ENCODE measurements at places on chromosomes 6 and 20.

DNA sequence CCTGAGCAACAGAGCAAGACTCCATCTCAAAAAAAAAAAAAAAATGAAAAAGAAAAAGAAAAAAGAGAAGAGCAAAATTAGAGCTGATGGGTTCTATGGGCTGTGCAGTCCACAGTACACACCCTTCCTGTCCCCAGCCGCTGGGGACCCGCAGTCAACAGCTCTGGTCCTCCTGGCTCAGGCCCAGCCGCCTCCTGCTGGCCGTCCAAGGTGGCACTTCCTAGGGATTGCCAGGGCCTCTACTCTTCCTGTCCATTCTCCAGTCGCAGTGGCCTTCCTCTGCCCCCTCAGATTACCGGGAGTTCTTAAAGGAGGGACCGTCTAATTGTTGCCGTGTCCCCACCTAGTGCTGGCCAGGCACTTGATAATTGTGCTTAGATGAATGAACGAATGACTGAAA lies 41.7 kb downstream of the TMEM242 start:
- DNase-seq, result no peak

DNA sequence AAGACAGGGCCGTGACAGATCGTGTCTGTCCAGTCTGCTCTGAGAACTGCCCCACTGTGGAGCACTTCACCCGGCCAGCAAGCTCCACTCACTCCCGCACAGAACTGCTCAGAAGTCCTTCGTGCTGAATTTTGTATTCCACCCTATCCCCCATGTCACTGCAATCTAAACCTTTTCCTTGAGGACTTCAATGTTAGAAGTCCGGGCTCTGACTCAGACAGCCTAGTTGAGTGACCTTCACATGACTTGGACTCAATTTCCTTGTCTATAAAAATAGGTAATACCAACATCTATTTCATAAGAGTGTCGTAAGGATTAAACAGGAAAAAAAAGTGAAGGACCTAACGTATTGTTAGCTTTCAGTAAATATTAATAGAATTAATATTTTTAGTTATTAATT lies 161.6 kb downstream of the QRSL1 start:
- DNase-seq, result no peak

- no peak for DNase-seq
Measured at GRCh38 chr6:34416877-34417371, 8.9 kb downstream of the RPS10 start.

- DNase-seq, result no peak
Measured at GRCh38 chr6:18988636-18989035, 601.5 kb downstream of the RNF144B start.

DNA sequence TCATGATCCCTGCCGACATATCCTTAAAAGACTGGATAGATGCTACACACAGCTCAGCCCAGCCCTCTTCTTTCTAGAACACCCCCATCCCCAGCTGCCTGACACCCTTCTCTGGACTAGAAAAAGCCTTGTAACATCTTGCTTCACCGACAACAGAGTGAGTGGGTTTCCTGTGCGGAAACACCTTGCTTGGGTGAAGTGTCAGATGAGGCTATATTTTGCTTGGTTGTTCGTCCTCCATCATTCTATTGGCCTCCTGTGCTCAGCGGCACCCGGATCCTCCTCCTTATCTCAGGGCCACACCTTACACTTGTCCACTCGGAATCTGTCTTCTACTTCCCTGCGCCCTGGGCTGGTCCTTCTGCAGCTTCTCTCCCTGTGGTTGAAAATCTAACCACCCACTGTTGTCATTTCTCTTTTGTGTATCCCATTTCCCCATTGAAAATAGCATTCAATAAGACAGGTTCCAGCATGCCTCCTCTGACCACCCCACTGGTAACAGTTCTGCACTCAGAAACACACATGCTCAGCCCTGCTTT lies 101.3 kb upstream of the MLN start:
- DNase-seq, result no peak
